ENCODE measurements at places on chromosomes 3 and 15.
A peak's percentile ranks its signal among the peaks of the same experiment; 100 is the strongest.

GRCh38 chr3:12841970-12842328 is 584 bp upstream of the RPL32 start:
- DNase-seq, result no peak

GRCh38 chr15:73560501-73561117 is 72.6 kb downstream of the NPTN start:
- DNase-seq, result peak; percentile 46

DNA sequence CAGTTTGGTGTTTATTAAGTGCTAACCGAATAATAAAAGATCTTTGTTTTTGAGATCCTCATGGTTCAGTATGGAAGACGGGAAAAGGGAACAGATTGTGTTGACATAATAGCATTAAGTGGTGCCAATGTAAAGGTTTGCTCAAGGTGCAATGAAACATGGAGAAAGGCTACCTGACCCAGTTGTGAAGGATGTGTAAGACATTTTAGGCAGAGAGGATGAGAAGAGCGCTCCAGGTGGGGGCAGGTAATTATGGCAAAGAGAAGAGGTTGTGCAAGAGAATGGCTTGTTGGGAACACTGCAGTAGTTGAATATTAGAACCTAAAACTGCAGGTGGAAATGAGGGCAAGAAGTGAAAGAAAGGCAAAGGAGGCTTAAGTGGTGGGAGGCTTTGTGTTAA is 140.8 kb downstream of the DIPK2A start:
- DNase-seq, result no peak

- no peak for DNase-seq
Observed at GRCh38 chr3:82240322-82240721, 478.9 kb upstream of the GBE1 start.

DNA sequence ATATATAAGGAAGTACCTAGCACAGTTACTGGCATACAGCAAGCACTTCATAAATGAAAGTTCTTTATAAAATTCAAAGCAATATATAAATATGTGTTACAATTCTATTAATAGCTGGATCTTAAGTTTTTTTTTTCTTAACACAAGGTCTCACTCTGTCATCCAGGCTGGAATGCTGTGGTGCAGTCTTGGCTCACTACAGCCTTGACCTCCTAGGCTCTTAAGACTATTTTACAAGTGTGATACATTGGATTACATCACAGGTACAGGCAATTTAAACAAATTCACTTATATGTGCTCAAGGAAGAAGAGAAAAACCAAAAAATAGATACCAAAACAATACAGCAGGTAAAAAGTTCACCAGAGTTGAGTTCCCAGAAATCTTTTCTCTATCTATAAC is 60.6 kb downstream of the ZNF280D start:
- no peak for DNase-seq

- no peak for DNase-seq
Observed at GRCh38 chr3:78614486-78614885, 1153.3 kb downstream of the ROBO1 start.

GRCh38 chr15:85026304-85027032 is 44.8 kb downstream of the PDE8A start:
- no peak for DNase-seq

GRCh38 chr15:70437089-70437488 is 326.3 kb downstream of the UACA start:
- DNase-seq, result no peak

GRCh38 chr3:141184430-141184829 is 47.2 kb upstream of the PXYLP1 start:
- no peak for DNase-seq

DNA sequence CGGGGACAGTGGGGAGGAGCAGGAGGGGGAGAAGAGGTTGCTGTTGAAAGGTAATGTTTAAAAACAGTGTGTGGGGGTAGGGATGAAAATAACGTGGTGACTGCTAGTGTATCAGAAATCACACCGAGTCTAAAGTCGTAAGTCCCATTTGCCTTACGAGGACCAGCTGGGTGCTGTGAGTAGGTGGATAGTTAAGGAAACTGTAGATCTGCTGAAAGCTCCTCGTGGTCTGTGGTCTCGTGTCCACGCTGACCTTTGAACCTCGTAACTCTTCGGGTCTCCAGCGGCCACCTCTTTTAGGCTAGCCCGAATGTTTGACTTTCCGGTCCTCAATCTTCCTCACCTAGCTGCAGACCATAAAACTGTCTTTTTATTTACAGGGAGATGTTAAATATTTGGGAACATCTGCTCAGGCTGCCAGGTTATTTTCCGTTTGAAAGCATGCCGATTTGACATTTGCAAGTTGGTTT is 29.3 kb upstream of the ST3GAL6 start:
- no peak for DNase-seq

GRCh38 chr3:63096248-63097058 is 181.7 kb upstream of the SYNPR start:
- DNase-seq, result no peak

DNA sequence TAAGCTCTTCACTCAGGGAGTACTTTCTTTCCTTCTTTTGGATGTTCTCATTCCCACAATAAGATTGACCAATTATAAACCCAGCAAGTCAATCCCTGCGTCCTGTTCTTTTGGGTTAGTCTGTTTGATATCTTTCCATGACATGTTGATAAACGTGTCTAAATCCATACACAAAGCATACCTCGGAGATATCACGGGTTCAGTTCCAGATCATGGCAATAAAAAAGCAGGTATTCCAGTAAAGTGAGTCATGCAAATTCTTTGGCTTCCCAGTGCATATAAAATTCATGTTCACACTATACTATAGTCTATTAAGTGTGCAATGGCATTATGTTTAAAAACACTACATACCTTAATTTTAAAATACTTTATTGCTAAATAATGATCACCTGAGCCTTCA is 667.7 kb downstream of the MAGI1 start:
- DNase-seq, result no peak

DNA sequence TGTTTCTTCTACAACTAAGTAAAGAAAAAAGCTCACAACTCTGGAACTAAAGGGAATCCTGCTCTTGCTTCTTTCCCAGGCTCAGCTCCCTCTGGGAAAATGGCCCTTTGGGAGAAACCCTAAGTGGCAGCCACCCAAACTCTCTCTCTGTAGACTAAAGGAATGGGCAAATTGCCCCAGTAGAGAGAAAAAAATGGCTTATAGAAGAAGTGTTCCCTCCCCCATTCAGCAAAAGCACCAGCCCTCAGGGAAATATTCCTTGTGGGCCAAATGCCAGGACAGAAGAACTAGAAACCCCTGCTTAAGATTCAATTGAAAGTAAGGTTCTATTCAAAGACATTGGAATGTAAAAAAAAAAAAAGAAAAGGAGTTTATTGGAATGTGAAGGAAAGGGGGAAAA is 603.7 kb upstream of the ALCAM start:
- no peak for DNase-seq

DNA sequence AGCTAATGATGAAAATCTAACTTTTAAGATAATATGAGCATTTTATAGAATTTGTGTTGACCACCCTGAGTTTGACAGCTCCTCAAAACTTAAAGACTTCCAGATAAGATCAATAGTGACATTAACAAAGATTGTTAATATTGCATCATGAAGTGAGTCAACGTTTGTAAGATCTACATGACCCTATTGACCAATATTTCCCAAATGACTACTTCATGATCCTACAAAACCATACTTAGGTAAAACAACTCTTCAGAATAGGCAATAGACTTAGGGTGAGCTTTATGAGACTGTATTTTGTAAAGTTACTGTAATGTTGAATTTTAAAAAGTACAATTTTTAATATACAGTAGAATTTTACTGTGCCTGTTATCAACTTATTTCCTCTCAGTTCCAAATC is 422.7 kb upstream of the ALCAM start:
- DNase-seq, result no peak

DNA sequence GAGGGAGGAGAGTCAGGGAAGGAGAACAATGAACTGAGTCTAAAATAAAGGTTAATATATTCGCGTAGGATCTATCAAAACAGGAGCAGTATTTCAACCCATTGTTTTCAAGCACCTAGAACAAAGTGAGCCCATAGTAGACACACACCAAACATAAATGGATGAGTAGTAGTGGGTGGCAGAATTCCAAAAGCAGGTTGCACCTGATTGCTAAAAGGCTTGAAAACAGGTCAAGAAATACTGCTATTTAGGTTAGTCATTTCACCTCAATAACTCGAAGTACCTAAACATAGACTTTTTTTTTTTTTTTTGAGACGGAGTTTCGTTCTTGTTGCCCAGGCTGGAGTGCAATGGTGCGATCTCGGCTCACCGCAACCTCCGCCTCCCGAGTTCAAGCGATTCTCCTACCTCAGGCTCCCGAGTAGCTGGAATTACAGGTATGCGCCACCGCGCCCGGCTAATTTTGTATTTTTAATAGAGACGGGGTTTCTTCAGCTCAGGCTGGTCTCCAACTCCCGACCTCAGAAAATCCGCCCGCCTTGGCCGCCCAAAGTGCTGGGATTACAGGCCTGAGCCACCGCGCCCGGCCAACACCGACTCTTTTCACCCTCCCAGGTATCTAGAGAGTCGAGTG is 855 bp upstream of the ABHD5 start:
- DNase-seq, result no peak

GRCh38 chr15:93485438-93486327 is 396.7 kb upstream of the RGMA start:
- no peak for DNase-seq

DNA sequence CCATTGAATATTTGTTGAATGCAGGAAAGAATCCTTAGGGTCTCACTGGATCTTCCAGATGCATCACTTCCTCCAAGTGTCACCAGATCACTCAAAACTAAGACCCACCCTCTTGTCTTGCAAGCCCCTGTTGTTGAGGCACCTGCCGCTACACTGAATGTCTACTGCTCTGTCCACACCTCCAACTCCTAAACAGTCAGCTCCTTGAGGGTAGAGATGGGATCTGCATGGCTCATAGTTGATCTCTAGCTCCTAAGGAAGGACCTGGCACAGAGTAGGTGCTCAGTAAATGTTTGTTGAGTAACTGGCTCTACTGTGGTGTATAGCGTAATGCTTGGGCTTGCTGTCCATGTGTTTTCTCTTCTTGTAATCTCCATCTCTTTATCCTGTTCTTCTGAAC is 8.8 kb downstream of the SLC6A20 start:
- DNase-seq, result no peak

- DNase-seq, result no peak
Observed at GRCh38 chr15:63606308-63606707, 9.1 kb downstream of the FBXL22 start.

- DNase-seq, result no peak
Observed at GRCh38 chr3:69784954-69785514, 45.8 kb downstream of the MITF start.

DNA sequence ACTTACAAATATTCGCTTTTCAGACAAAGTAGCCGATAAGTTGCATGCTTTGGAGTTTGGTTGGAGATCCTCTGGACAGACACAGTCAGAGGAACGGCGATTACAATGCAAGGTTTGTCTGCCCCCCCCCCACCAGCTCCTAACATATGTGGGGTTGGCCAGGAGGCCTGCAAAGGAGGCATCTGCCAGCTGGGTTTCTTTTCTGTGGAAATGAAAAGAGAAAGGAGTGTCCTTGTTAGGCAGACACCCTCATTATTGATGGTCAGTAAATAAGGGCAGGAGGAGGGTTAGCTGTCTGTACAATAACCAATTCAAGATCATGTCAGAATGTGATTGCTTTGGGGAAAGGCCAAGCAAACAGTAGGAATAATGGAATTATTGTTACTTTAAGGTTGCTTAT is 49.1 kb downstream of the TLNRD1 start:
- no peak for DNase-seq

DNA sequence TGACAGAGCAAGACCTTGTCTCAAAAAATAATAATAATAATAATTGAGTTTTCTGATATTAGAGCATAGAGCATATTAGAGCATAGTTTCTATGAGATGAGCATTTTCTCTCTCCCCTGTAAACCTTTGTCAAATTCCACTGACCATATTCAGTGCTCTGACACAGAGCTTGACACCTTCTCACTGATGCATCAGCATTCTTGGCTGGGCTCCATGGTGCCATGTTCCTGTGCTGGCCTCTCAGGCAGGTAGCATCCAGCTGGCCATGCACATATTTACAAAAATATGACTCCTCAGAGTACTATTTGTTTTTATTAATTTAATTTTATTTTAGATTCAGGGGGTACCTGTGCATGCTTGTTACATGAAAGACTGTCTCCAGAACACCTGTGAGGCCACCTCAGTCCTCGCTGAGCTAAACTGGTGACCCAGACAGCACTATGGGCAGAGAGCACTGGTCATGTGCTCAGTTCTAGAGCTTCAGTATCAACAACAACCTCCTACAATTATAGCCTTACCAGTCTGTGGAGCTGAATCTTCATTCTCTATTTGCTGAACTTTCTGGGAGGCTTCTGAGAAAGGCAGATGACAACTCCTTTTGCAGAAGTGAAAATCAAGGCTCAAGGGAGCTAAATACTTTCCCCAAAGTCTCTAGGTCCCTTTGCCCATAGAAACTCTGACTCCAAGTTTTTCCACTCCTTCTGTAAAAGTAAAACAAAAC is 21.6 kb upstream of the SLC28A2 start:
- no peak for DNase-seq

GRCh38 chr3:160622263-160623045 is 54.5 kb upstream of the ARL14 start:
- DNase-seq, result no peak

GRCh38 chr3:94083261-94083660 is 20.4 kb downstream of the NSUN3 start:
- no peak for DNase-seq

DNA sequence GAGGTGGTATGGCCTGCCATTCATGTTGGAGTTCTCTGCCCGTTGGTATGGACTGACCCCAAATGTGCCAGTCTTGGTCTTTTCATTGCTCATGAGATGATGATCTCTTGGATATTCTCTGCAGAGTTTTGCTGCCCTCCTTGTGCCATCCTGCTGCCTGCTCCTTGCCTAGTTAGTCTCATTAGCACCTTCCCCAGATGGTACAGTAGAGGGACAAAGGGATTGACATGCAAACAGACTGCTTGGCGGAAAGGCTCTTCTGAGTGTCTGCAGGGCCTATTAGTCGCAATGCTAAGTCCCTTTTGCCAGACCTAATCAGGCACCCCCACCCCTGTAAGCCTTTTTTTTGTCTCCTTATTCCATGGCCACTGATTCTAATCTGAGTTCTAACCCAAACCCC is 90.6 kb downstream of the ARNT2 start:
- DNase-seq, result no peak

GRCh38 chr3:98962951-98963350 is 61.5 kb upstream of the DCBLD2 start:
- no peak for DNase-seq

GRCh38 chr3:149120051-149120972 is 9.1 kb upstream of the HPS3 start:
- peak; percentile 76 for DNase-seq
